Kidney glomerular epithelial cell (primary cell): ENCODE measurements at places on chromosomes 1 and 21.
A peak's percentile ranks its signal among the peaks of the same experiment; 100 is the strongest.

DNA sequence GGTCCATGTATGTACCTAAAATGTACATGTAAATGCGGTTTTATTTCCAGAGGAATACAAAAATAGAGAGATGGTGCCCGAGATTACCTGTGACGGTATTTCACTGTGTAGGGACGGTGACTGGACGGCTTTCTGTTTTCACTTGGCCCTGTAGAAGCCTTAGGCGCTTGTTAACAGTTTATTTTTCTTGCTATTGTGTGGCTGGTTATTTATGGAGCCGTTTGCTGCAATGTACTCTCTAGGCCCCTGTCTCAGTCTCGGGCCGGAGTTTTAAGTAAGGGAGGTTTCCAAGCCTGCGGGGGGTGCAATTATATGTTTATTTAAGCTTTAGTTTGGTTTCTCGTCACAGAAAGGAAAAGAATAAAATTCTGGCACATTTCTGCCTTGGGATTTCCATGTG, 413 bp downstream of the EFCAB7 start:
- no peak for DNase-seq

DNA sequence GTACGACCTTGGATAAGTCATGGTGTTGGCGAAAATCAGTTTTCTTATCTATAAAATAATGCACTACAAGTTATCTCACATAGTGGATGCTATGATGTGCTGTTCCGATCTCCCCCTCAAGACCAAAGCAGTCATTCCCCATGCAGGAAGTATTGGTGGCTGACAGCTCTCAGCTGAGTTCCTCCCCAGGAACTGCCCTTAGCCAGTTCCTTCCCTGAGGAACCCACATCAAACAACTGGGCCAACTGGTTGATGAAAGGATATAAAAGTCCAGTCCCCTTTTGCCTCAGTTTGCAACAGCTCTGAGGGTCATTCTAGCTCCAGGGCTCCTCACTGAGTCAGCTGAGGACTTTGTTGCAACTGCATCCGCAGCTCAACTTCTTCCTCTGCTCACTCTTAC, 16.1 kb upstream of the SLAMF1 start:
- DNase-seq = no peak

- DNase-seq = no peak
Observed at GRCh38 chr1:157751283-157751682, 25.6 kb downstream of the FCRL2 start.

GRCh38 chr1:178686407-178686806, 38.6 kb upstream of the RALGPS2 start:
- peak; percentile 12 for DNase-seq

DNA sequence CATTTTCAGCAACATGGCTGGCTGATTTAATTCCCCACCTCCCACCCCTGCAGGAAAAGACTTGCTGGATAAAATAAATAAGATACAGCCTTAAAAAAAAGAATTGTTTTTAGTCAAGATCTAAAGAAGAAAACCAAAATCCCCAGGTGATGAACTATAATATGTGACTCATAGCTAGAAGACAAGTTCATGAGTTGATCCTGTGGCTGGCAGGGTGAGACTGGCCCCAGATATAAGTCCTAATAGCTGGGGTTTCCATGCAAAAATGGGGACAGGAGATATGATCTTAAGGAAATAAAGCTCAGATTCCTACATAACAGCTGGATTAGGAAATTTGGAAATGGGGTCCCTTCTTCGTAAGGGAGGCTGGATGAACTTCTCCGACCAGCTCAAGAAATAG, 21.9 kb upstream of the RGSL1 start:
- no peak for DNase-seq

- no peak for DNase-seq
Observed at GRCh38 chr1:153374071-153374470, 1.4 kb downstream of the S100A12 start.

- no peak for DNase-seq
Observed at GRCh38 chr1:159778266-159778665, 2.5 kb upstream of the DUSP23 start.

GRCh38 chr1:3795453-3796214, 664 bp downstream of the LRRC47 start:
- DNase-seq = no peak

DNA sequence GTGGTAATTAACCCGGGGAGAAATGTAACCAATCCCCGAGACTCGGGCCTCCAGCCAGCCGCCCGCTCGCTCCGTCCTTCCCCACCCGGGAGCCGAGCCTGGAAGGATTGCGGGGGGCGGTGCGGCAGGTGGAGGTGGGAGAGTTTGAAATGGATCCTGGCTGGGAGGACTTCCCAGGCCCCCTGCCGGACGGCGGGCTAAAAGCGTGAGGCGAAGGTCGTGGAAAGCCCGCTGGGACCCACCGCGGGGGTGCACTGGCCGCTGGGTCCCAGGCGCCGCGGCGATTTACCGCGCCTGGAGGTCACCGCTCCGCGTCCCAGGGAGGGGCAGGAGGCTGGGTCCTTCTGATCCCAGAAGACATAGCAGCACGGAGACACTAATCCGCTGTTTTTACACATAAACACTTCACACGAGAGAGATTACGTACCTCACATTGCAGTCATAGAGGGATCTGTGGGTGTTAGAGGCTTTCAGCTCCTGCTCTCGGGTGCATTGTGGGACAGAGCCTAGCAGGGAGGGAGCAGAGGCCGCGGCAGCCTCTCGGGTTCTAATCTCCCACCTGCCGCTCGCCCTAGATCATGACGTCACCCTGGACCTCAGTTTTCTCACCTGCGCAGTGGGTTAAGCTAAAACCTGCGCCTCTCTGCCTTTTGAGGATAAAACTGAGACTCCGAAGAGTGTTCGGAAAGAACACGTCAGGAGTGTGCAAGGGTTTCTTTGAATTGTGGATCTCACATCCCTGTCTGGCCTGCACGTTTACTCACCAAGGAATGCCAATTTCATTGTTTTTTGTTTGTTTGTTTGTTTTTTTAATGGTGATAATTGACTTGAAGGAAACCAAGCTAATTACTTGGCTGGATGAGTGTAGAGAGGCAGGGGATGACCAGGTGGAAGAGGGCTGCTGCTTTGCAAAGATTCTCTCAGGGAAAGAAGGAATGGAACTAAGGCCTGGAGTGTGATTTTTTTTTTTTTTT, 17.1 kb upstream of the TMEM9 start:
- no peak for DNase-seq

DNA sequence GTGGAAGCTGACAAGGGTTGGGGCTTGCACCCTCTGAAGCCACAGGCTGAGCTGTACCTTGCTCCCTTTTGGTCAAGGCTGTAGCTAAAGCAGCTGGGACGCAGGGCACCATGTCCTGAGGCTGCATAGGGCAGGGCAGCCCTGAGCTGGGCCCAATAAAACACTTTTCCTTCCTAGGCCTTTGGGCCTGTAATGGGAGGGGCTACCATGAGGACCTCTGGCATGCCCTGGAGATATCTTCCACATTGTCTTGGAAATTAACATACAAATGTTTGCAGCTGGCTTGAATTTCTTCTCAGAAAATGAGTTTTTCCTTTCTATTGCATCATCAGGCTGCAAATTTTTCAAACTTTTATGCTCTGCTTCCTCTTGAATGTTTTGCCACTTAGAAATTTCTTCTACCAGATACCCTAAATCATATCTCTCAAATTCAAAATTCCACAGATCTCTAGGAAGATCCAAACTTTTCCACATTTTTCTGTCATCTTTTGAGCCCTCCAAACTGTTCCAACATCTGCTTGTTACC, 32.9 kb upstream of the TTLL7 start:
- no peak for DNase-seq

DNA sequence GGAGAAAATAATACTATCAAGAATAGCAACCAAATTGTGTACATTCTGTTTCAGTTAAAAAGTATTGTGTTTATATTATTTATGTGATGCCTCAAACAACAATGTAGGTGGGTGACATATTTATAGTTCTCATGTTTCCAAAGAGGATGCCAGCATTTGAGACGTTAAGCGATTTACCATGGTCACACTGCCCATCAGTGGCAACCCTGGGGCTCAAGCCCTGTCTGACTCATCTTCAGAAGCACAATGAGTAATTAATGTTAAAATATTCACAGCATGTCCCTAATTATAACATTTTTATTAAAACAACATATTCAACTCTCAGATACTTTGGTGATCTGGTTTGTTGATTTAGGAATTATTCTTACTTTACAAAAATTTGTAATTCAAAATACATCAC, 409.4 kb downstream of the BRINP3 start:
- DNase-seq = no peak

GRCh38 chr1:235882816-235883215, 16.1 kb upstream of the LYST start:
- DNase-seq = no peak

GRCh38 chr1:11229203-11229602, 33.1 kb downstream of the MTOR start:
- no peak for DNase-seq

DNA sequence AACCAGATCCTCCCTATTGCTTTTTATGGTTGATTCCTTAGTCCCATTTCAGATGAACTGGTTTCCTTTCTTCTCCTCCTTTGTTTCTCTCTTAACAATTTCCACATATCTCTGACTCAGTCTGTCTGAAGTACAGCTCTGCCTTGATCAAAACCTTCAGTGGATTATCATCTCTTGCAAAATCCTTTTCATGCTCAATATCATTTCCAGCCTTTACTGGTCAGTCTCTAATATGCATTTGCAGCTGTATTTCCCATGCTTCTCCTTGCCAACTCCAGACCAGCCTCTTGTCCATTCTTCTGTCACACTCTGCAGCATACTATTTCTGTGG, 72.2 kb downstream of the SNX7 start:
- no peak for DNase-seq

DNA sequence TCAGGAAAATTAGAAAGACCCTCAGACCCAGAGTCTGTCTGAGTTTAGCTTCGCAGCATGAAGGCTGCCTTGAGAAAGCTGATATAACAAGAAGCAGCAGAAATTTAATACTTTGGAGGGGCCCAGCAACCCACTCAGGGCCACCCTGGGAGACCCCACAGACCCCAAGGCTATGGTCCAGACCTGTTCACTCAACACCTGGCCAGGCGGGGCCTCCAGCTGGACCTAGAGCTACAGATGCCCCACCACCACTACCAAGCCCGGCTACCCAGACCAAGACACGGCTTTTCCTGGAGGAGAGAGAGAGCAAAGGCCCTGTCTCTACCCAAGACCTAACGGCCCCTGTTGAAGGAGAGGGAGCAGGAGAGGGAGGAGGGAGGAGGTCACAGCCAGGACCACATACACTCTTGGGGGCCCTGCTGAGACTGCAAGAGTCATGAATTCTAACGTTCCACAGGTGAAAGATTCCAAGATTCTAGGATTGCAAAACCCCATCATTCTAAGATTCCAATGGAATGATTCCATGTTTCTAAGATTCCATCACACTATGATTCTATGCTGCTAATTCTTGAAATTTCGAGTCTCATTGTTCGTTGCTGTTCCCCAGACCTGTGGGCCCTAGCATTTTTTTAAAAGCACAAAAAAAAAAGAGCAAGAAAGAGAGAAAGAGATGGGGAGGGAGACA, 53.2 kb downstream of the LACTBL1 start:
- peak; percentile 22 for DNase-seq

DNA sequence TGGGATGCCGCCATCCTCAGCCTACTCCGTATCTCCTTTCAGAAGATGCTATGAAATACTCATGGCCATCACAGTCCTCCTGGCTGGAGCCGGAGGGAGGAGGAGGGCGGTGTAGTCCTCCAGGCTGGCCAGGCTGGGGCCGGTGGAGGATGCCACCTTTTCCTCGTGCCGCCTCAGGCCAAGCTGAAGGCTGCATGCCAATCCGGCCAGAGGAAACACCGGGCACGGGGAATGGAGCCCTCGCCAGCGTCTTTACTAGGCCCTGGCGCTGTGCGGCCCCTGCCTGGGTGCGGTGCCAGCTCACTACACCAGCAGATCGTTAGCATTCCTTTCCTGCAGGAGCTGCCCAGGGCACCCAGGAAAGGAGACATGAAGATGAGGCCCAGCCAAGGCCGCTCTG, 70.1 kb downstream of the CASZ1 start:
- no peak for DNase-seq

- no peak for DNase-seq
Observed at GRCh38 chr1:218284377-218284916, 646 bp upstream of the RRP15 start.
